Uterus (tissue), 4 donors: ENCODE measurements at places on chromosomes 1 and 21.

GRCh38 chr1:92922356-92923035 lies 38.8 kb downstream of the DIPK1A start:
- no peak for DNase-seq

GRCh38 chr1:25872713-25873112 lies 2.8 kb downstream of the PAQR7 start:
- DNase-seq, result no peak

DNA sequence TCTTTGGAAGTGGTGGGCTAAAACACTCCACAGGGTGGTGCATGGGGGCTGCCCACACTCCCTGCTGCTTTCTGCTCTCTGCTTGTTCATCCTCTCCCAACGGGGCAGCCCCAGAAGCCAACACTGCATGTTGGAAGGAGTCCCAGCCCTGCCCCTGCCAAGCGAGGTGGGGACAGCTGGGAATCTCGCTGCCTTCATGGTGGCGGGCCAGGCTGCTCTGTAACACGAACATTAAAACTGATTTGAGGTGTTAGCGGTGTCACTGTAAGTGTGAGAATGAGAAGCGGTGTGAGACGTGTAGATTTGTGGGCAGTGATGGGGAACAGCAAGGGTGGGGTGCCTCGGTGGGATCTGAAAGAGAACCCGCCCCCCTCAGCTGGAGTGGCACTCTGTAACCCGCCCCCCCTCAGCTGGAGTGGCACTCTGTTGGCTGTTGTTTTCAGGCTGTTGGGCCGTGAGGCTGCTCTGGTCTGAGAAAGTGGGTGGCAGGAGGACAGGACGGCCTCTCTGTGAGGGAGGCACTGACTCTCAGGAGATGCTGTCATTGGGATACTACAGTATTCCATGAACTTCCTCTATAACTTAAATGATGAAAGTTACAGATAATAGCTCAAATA lies 80.9 kb downstream of the PCBP3 start:
- DNase-seq, result no peak

DNA sequence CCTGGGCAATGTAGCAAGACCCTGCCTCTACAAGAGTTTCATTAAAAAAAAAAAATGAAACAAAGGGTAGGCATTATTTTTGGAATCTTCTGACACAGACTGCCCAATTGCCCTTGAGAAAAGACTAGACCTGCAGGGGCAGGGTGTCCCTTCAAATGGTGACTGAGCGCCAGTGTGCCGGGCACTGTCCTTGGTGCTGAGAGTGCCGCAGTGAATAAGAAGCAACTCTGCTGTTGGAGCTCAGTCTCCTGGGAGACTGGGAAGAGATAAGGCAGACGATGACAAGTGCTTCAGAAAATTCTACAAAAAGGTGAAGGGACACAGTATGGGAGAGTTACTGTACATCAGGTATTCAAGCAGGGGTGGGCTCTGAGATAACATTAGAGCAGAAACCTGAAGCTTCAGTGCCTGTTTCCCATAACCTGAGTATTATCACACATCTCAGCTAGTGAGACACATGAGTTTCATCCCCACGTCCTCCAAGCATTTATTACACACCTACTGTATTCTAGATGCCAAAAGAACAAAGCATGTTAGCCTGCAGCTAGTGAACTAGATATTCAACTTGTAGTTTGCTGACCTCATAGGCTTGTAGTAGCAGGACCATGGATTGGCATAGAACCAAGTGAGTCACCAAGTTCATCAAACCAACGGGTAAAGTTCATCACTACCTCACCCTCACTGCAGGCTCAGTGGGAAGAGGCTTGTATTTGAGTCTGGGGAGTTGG lies 18.4 kb upstream of the RPL11 start:
- no peak for DNase-seq

GRCh38 chr1:9020305-9020704 lies 5.9 kb downstream of the SLC2A7 start:
- no peak for DNase-seq

DNA sequence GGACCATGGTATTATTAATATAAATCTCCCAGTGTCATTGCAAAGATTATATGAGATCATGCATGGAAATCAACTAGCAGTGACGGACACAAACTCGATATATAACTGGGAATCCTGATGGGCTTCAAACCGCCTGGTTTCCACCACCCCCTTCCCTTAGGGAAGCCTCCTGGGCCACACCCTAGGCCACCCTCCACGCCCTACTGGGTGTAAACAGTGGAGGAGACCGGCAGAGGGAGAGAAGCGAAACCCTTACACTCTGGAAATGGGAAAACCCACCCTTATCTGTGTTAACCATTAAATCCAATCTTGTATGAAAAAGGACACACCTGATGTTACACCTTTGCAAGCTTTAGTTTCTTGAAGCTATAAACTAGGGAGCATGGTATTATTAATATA lies 595 bp upstream of the ZNHIT6 start:
- DNase-seq, result no peak

- no peak for DNase-seq
These were observed 106.4 kb upstream of the MARK1 start for GRCh38 chr1:220421508-220421907.

DNA sequence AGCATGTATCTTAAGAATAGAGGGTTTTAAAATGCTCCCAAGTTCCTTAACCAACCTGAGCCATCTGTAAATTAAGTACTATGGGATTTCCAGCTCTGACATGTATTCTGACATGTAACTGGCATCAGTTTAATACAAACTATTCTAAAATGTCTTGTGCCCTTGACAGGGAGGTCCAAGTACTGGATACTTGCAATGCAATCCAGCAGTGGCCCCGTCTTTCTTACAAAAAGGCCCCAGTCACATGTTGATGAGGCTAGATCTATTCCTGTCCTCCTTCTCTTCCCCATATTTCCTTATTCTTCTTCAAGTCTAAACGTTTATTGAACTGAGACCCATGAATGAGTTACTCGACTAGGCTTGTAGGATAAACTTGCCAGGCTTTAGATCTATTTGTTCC lies 46.4 kb downstream of the MRPL39 start:
- no peak for DNase-seq

- no peak for DNase-seq
These were observed 33.4 kb upstream of the IFFO2 start for GRCh38 chr1:18989896-18990295.

DNA sequence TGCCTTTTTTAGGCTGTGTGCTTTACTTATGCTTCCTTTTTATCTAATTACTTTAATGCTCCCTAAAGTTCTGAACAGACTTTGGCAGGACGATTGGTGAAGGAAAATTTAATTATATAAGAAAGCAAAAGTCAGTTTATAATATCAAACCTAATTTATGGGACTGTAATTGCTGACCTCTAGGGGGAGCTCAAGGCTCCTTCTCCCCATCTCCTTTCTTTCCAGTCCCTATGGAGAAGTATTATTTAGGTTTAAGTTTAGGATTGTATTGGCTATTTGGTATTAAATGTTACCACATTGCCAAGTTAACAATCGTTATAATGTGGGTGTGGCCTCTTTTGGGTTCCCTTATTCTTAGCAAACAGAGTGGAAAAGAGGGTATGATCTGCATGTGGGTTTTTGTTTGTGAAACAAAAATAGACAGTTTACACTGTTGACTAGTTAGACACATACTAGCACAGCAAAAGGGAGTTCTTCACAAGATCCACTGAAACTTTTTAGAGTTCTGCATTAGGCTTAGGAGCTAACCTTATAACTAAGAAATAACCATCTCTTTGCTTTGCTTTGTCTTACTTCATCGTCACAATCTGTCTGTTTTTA lies 48.2 kb upstream of the TNFSF4 start:
- DNase-seq, result no peak

- no peak for DNase-seq
These were observed 62.8 kb downstream of the CNST start for GRCh38 chr1:246629030-246629429.

- DNase-seq, result no peak
These were observed 44.8 kb upstream of the CDC7 start for GRCh38 chr1:91455896-91456295.
